Muscle of back (tissue), 13 donors: ENCODE measurements at places on chromosomes 5 and 9. TPM values are rescaled to one million over a fixed set of nuclear protein-coding genes. Genes with fewer than 3 reads are reported as not detected.

DIPK1B gene
- 22.1 TPM for polyA plus RNA-seq

DNA sequence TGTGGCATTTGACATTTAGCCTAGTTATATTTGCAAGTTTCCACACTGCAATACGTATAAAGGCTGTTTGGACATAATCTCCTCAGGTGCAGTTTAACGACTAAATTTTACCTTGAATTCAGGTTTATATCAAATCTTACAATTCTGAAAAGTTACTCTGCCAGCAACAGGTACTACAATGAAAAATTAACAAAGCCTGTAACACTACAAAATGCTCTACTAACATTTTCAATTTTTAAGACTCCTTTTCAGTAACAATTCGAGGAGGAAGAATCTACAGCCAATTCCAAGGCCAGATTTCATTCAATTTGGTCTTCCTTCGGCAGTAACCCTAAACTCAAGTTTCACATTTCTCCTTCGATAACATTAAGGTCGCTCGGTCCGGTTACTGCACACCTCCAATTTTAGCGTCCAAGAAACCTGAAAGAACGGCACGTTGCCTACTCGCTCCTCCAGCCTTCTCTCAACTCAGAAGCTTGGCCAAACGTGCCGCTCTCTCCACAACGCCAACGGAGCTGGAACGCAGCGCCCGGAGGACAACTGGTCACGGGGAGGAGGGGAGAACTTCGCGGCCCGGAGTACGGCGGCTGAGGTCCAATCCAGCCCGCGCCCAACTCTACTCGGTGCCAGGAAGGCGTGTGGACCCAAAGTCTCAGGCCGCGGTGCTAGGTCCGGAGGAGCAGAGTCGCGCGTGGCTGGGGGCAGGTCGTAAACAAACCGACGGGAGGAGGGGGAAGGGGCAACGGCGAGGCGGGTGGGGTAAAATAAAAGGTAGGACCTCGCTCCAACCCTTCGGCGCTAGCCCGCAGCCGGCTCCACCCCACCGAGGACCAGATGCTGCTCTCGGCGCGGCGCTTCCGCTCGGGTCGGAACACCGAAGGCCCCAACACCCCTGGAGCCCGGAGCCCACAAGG, 681 bp downstream of the FNIP1 start:
- peak; percentile 48 for DNase-seq

DNA sequence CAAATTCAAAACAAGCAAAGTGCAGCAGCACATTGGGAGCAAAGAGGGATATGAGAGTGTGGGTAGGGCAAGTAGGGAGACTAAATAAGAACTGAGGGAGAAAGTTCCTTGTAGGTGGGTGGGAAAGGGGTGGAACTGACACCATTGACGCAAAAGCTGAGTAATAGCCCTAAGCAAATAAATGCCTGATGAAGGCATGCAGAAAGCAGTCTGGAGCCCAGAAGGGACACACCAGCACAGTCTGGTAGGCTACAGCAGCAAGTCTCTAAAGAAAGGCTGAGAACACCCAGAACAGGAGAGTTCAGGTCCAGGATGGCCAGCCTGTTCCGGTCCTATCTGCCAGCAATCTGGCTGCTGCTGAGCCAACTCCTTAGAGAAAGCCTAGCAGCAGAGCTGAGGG, at the start of gene INSL4:
TSS of gene INSL4 (plus strand) at position 208 of the 400 bp plus-strand sequence. CDS start at position 313, 105 bp downstream.
- no peak for DNase-seq

GRCh38 chr5:122076669-122077365, 1.2 kb downstream of the LOX start:
- DNase-seq, result peak; percentile 94

DNA sequence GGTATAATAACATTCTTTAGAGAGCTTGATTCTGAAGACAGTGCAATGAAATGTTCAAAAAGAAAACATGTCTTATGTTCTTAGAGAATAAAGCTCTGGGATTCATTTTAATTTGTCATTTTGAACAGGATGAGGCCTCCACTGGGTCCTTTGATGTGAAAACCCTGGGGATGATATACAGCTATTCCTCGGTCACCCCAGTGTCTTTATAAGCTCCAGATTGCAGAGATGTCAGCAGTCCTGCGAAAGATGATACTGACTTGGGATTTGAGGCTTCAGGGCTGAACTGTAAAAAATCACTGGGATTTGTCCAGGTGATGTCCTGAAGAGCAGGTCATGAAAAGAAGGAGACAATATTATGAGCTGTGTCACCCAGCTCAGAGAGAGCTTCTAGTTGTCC, 529.7 kb upstream of the ZNF608 start:
- DNase-seq, result no peak

- no peak for DNase-seq
Measured at GRCh38 chr5:121688781-121689180, 162.9 kb upstream of the FTMT start.

KIF24 gene
- 20.3 TPM for polyA plus RNA-seq

DNA sequence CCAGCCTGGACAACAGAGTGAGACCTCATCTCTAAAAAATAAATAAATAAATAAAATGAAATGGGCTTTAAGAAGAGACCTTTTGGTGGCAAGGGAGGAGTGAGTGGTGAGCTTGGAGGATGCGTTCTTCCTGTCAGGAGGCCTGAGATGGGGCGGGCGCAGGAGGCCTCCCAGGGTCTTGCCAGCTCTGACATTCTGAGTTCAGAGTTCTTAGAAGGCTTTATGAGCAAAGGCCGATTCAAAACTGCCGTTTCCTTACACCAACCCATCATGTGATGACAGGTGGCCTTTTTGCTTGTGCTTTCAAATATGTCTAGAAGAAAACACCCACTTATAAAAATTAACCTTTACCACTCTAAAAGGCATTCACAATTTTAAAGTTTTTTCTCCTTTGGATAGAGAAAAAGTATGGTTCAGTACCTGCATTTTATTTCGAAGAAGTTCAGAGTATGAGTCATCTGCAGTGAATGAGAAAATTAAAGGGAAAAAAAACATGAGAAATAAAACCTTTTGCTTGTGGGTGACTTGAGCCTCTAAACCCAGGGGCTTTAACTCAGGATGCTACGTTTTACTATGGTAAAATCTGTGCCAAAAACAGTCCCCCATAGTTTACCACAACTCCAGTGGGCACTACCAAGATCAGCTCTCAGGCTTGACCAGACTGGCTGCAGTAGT, 157.4 kb upstream of the OTULINL start:
- no peak for DNase-seq

F2RL2 gene
- polyA plus RNA-seq, result 2.3 TPM

- peak; percentile 68 for DNase-seq
Measured at GRCh38 chr5:116375926-116376325, 198.7 kb downstream of the SEMA6A start.

DNA sequence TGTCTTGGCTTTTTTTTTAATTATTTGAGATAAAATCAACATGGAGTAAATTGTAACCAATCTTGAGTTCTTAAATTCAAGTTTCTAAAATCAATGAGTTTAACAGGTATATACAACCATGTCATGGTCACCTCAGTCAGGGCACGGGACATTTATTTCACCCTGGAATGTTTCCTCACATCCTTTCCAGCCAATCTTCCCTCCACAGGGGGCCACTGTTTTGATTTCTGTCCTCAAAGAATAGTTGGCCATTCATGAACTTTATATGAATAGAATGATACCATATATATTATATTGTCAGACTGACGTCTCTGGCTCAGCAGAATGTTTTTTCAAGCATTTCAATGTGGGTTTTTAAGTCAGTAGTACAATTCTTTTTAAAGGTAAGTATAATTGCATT, 806 bp downstream of the ZNF474 start:
- no peak for DNase-seq

BAG1 gene
- polyA plus RNA-seq, result 69.9 TPM

- DNase-seq, result no peak
Measured at GRCh38 chr9:21320465-21320864, 14.7 kb downstream of the KLHL9 start.

TTC1 gene
- polyA plus RNA-seq, result 46.8 TPM

DNA sequence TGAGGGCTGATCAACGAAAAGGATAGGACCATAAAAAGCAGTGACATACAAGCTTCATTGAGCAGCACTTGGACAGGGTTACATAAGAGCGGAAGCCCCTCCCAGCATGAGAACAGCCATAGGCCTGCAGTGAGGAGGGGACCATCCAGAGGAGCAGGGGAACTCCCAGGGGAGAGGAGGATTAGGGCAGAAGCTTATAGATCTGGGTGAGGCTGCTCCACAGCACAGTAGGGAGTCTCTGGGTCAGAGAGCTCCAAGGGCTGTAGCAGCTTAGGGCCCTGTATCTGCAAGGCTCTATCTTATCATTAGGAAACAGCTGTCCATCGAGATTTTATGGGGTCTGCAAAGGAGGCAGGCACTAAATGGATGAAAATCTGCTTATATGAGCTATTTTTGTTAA, 186.6 kb downstream of the DOCK8 start:
- no peak for DNase-seq

SAPCD2 gene
- 3.5 TPM for polyA plus RNA-seq

DNA sequence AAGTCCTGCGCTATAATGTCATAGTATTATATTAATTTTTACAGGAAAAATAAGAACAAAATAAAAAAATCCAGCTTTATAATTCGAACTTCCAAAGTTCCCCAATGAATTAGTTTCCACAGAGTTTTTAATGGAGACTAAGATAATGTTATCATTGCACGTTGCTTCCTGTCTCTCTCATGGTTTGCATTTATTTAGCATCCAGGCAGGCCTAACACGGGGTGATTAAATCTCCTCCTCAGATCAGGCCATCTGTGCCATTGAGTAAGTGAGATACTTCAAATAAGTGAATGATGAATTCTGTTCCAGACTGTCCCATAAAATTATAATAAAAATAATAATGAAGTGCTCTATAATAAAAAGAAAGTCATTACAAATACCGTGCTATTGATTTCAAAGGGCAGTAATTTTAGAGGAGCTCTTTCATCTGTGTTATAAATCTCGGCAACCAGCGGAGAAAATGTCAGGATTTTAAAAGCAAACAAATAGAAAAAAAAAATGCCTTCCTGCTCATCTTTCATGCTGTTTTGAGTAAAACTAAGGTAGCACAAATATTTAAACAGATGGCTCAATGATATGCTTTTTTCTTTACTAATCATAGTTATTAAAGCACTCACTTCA, 570.6 kb upstream of the ZNF608 start:
- DNase-seq, result no peak

DNA sequence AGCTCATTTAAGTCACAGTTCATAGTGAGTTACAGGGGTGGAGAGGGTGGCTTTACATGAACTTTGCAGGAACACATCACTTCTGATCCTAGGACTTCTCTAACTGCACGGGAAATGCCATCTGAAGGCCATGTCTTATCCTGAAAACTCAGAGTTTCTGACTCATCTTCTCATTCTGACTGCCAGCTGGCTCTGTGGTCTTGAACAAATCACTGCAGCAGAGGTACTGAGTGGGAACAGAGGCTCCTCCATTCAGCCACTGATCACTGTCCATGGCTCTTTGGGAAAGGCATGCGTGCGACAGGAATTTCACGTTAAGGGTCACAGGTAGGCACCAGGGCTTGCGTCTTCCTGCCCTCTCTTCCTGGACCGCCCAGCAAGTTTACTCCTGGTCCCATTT, 114.6 kb upstream of the LRRTM2 start:
- DNase-seq, result no peak

RPL35 gene
- polyA plus RNA-seq, result 1,692 TPM

- DNase-seq, result no peak
Measured at GRCh38 chr5:60504342-60504741, 195.6 kb downstream of the DEPDC1B start.

SLC25A2 gene
- not detected for polyA plus RNA-seq

DNA sequence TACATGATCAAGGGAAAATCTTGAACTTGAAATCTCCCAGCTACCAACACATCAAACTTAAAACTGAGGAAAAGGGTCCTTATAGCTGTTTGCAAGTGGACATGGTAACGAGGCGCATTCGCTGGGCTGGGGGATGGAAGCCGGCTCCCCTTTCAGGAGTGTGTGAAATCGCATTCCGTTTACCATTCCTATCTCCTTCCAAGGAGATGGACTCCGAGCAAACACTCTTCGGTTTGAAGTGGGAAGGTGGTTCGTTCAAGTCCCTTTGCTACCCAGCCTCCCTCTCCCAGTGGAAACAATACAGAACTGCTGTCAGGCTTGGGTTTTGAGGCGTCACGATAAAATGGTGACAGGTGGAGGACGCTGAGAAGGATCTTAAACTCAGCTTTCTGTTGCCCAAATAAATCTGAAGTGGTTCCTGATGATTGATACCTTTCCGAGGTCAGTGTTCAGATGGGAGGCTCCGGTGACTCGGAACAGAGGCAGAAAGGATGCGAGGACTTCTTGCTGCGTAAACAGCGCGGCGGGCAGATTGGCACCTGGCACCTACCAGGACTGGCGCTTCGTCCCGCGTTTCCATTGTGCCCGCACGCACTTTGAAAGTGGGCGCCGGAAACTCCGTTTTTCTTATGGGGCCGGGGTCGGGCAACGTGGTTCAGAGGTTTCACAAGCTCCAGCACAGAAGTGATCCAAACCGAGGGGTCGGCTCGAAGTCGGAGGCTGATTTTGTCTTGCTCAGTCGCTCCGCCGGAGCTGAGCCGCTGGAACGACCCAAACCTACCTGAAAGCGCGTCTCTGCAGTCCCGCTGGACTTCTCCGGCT, 7.0 kb downstream of the MSX2 start:
- no peak for DNase-seq

DNA sequence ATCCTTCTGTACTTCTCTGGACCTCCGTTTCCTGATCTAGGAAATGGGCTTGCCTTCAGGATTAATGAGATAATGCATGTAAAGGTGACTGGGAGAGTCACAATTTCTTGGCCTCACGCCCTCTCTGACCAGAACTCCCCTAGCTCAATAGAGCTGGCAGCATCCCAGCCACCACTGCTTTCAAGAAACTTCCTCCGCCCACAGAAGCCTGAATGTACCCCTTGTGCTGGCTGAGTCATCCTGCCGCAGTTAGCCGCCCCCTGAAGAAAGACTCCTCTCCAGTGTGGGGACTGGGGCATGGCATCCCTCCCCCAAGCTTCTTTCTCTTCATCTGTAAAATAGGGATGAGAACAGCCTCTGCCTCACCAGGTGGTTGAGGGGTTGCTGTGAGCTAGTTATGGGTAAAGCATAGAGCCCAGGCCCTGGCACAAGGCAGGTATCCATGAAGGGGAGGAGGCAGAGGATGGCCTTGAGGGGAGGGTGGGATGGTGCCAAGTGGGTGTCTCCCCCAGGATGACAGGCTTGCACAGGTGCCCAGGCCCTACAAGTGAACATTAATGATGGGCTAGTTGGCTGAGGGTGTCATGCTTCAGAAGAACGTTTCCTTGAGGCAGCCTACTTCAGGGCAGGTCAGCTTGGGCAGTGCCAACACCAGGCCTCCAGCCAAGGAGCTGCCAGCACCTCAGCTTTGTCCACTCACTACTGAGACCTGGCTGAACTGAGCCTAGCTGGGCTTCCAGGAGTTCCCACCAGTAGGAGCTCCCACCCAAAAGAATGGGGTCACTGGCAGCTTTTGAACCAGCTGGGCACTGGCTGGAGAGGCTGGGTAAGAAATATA, 3.4 kb downstream of the PDLIM4 start:
- DNase-seq, result peak; percentile 74

GRCh38 chr9:93130861-93131481, 3.1 kb downstream of the NINJ1 start:
- DNase-seq, result peak; percentile 72

PCDHB10 gene
- polyA plus RNA-seq, result 4.9 TPM

SCGB3A2 gene
- not detected for polyA plus RNA-seq

DNA sequence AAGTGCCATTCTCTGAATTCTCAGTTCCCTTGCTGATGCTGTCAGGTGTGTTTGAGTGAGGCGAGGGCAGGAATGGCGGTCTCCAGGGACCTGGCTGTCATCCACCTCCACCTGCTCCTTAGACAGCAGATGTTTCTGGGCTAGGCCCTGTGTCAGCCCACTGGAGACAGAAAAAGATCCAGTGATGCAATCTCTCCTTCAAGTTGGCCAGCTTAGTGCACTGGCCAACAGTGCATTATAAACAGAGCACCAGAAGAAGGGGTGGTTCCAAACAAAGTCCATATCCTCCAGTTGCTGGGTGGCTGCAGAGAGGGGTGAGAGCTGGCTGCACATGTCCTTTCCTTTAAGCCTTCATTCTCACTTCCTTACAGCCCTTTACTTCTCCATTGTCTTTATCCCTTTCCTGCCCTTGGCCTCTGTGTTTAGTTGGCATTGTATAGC, 26.5 kb downstream of the NANS start:
- DNase-seq, result no peak
